ENCODE measurements at places on chromosomes 1 and 21.

DNA sequence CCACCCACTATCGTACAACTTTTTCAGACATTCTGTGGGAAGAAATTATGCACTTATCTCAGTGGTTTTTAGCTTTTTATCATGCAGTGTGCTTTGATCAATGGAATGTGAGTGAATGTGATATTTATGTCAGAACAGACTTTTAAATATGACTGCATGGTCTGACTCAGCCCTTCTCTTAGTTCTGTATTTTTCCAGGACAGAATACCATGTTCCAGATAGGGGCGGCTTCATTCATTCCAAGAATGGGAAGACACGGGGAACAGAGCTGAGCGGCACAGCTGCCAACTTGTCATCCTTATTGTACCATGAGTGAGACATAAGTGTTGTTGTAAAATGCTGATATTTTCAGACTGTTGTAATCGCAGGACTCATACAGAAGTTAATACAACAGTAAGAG, 214.6 kb upstream of the NCAM2 start:
- DNase-seq, result no peak

DNA sequence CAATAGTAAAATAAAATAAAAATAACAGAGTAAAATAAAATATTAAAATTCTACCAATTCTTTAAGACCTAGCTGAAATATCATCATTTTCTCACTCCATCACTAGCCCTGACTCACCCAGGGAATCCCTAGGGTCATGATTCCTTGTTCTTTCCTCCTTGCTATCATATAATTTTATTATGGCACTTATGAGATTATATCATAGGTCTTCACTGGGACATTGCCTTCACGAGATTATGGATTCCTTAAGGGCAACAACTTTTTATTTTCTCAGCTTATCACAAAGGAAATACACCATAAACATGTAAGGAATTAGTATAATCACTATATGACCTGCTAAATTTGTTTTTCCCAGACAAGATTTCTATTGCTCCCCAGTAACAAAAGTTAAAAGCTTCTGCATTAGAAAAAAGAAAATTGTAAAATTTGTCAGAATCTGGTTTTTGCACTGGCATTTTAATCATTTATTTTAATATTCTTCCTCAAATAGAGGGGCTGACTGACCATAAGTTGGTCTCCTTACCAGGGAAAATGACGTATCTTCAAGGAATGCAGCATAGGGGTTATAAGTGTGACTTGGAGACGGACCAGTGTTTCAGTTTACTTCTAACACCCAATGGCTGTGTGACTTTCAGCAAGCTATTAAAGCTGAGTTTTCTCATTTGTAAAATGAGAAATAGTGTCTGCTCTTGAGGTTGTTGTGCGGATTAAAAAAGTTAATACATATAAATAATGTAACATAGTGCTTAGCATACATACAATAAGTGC, 8.8 kb upstream of the CLCA4 start:
- DNase-seq, result no peak

DNA sequence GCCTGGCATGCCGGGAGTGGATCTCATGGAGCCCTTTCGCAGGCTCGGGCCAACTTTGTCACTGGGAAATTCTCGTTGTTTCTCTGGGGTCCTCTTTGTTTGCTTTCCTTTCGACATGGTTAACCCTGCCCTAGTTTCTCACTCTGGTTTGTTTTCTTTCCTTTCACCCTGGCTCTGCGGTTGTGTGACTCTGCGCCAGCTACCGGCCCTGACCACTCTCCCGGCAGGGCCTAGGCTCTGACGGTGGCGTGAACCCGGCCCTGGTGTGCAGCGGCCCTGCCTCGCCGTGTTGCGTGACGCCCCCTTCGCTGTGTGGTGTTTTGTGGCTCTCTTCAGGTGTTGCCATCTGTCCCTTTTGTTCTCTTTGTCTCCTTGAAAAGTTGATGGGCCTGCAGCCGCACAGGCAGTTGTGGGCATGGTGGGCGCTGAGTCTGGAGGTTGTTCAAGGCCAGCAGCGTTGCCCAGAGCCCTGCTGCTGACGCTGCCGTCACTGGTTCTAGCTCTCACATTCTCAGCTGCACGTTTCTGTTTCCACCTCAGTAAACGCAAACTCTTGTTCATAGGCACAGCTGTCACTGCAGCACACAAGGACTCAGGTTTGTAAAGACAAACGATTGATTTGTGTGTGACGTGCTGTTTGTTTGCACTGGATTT, 64.6 kb upstream of the DIP2A start:
- DNase-seq, result no peak

DNA sequence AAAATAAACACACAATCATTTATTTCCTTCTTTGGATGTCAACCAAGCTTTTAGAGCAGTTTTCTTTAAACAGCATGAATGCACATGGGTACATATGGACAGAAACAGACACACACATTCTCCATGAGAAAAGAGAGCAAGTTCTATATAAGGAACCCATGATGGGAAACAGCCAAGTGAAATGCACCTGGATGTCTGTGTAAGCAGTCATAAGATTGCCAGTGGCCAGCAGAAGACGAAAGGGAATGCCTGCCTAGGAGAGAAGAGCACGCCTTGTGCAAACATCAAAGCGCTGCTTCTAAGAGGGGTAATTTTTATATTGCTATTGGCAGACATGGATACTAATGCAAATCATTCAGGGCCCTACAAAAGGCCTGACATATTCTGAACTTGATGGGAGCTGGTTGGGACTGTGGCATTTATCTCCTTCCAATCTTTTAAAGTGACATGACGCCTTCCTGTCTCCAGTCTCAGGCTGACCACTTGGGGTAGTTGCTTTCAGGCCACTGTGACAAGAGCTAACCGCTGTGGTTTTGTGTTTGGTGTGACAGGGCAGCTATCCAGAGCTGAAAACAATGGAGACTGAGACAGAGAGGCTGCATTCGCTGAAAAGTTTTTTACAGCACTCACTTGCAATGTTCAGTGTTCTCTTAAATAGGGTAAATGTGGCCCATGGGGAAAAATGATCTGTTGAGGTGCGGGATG, 75.0 kb upstream of the DPT start:
- DNase-seq, result no peak

- peak; percentile 32 for DNase-seq
These were observed 49.1 kb downstream of the TRABD2B start for GRCh38 chr1:47948126-47948525.

- no peak for DNase-seq
These were observed 715.0 kb upstream of the ADAMTS5 start for GRCh38 chr21:27681841-27682240.

DNA sequence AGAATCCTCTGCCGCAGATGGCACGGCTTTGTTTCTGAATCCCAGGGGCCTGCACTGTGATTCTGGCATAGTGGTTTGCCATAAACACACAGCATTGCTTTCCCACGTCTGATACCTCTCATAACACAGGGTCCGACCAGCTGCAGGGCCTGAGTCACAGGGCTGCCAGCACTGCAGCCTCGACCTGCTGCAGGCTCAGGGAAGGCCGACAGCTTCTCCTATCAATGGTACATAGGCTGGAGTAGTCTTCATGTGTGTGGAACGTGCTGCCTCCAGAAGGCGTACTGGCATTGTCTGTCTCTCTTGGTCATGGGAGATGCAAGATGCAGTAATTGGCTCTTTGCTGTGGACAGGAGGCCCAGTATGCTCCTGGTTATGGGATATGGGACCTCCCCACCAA, 53.5 kb upstream of the PDE9A start:
- DNase-seq, result no peak

GRCh38 chr21:33290441-33290840, 24.3 kb downstream of the IL10RB start:
- no peak for DNase-seq

- peak; percentile 98 for DNase-seq
These were observed at the start of the genes DNAI4 and MIER1 for GRCh38 chr1:66924756-66925557. DNAI4 (minus strand) TSS chr1:66924856; CDS start chr1:66924831, 25 bp downstream. MIER1 (plus strand) TSS chr1:66924990; CDS start chr1:66925029, 39 bp downstream.

- DNase-seq, result no peak
These were observed 94.2 kb downstream of the KCNK1 start for GRCh38 chr1:233707880-233708815.

DNA sequence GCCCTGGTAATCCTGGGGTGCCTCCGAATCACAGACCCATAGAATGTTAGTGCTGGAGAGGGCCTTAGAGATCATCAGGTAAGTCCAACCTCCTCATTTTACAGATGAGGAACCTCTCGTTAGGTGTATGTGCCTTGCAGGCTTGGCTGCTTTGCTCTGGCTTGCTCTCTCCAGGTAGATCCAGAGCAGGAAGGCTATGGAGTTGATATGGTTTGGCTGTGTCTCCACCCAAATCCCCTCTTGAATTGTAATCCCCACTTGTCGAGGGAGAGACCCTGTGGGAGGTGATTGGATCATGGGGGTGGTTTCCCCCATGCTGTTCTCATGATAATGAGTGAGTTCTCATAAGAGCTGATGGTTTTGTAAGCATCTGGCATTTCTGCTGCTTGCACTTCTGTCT, 186.0 kb upstream of the PLXNA2 start:
- no peak for DNase-seq

GRCh38 chr21:39597595-39597994, 15.1 kb upstream of the B3GALT5 start:
- no peak for DNase-seq

GRCh38 chr1:239739375-239739774, 352.3 kb upstream of the FMN2 start:
- DNase-seq, result no peak
